ENCODE measurements at places on chromosomes 3 and 15. TPM values are rescaled to one million over a fixed set of nuclear protein-coding genes. Genes with fewer than 3 reads are reported as not detected.
A peak's percentile ranks its signal among the peaks of the same experiment; 100 is the strongest.

GRCh38 chr3:126216416-126216815 is 36.0 kb upstream of the ALDH1L1 start:
- ATAC-seq: no peak

GRCh38 chr15:77632534-77633133 is at the start of gene LINGO1:
Gene LINGO1, minus strand, starts transcription at chr15:77632912. Its CDS starts 597 bp downstream, at chr15:77632315.
- ATAC-seq: peak; percentile 35

DNA sequence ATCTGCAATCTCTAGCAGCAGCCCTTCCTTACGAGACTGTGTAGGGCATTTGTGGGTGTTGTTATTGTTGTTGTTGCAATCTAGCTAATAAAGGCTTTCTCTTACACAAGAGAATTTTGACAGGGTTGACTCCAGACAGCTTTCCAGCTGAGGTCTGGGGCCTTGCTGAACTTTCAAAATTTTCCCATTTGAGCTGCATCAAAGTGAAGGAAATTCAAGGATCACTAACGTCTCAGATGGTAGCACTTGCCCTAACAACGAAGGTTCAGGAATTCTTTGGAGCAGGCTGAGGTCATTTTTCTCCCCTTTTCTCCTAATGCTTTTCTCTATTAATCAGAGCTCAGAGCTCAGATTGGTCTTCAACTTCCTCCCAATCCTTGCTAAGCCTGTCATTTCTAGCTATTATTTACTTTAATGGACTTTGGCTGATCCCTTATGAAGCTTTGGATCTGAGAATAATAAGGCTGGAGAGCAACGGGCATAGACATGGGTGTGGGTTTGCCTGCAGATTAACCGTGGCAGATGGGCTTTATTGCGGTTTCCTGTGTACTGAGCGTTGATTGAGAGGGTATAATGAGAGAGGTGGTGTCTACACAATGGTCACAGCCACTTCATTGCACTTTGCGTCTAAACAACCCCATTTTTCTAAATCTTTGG is 614.0 kb upstream of the AGTR1 start:
- no peak for ATAC-seq

DNA sequence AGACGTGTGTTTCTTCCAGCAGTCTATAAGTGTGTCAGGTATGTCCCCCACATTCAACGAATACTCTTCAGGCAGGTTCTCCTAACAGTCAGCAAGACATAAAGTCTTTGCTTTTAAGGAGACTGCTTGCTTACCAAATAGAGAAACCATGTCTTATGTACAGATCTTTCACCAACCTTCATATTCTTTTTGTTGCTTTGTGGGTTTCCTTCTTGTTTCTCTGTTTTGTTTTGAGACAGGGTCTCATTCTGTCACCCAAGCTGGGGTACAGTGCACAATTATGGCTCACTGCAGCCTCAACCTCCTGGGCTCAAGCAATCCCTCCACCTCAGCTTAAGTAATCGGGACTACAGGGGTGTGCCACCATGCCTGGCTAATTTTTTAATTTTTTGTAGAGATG is 14.3 kb downstream of the DYNC1LI1 start:
- ATAC-seq: no peak

- no peak for ATAC-seq
Measured at GRCh38 chr3:21734746-21735145, 16.3 kb downstream of the ZNF385D start.

DNA sequence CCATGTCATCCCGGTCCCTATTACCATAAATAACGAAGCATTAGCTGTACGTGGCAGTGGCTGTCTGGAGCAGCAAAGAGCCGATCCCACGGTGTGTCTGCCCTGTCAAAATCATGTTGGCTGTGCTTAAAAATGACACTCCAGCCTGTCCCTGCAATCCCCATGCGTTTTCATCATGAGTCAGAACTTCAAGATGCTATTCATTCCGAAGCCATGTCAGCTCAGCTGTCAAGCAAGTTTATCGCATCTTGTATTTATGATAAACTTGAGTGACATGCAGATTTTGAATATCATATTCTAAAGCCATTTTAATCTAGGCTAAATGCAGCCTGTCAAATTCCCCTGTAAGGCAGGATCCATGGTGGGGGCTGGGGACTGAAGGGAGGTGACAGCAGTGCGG is 152.4 kb downstream of the TJP1 start:
- no peak for ATAC-seq

- ATAC-seq: no peak
Measured at GRCh38 chr3:115943579-115943978, 320.3 kb downstream of the GAP43 start.

DNA sequence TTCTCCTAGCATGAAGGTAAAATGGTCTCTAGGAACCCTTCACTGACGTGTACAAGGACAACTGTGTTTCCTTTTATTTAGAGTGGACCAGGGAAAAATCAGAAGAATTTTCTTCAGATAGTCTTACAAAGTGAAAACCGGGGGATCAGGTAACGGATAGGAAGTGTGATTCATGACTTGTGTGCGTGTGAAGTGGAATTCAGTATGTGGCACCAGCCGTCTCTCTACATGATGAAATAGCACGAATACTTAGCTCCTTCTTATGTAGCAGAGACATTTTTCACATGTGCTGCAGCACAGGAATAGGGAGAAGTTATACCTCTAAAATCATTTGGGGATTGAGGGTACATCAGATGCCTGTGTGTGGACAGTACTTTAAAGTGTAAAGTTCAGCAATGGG is 159.2 kb downstream of the MEX3B start:
- ATAC-seq: no peak

CHRFAM7A gene
- 3.3 TPM for total RNA-seq

CFAP100 gene
- total RNA-seq: 0.22 TPM

DUOXA1 gene
- total RNA-seq: 0.38 TPM

AVEN gene
- 21.5 TPM for total RNA-seq

GJD2 gene
- 7.2 TPM for total RNA-seq

HIGD2B gene
- not detected for total RNA-seq

AMIGO3 gene
- total RNA-seq: 3.1 TPM

ERC2 gene
- 14.2 TPM for total RNA-seq

FHIT gene
- 25.1 TPM for total RNA-seq

Measured in motor neuron (in vitro differentiated cells).